PC-3 (cell line): ENCODE measurements at places on chromosomes 13 and 19.
A peak's percentile ranks its signal among the peaks of the same experiment; 100 is the strongest.

GRCh38 chr19:14510311-14511228 lies 7.6 kb downstream of the DNAJB1 start:
- DNase-seq, result peak; percentile 86

- no peak for DNase-seq
Measured at GRCh38 chr13:106911627-106912026, 343.7 kb upstream of the ARGLU1 start.

DNA sequence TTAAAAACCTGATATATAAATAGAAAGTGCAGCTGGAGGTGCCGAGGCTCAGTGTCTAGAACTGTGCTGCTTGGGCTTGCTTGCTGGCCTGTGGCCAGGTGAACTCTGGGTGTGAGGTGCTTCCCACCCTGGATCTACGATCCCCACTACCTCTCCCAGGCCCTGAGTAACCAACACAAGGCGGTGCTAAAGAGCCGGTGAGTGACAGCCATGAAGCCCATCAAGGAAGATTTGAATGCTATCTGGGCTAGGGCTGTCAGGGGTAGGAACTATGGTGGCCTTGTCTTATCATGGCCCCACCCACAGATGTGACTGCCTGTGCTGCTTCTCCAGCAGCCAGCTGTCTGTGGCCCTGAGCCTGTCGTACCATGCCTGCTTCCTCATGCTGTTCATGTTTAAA lies 25.6 kb upstream of the ZNF91 start:
- DNase-seq, result no peak

DNA sequence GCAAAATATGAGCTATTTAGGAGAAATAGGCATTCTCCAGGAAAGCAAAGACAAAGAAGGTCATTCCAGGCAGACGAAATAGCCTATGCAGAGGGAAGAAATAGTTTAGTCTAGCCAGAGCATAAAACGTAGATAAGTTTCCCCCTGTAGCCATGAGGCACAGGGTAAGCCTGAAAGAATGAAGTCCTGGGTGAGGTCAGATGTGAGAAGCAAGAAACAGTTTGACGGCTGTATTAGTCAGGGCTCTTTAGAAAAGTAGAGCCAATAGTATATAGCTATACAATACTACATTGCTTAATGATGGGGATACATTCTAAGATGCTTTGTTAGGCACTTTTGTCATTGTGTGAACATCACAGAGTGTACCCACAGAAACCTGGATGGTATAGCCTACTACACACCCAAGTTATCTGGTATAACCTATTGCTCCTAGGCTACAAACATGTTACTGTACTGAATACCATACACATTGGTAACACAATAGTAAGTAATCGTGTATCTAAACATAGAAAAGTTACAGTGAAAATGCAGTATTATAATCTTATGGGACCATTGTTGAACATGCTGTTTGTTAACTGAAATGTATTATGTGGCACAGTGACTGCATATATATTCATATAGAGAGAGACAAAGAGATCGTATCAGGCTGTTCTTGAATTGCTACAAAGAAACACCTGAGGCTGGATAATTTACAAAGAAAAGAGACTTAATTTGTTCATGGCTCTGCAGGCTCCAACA lies 59.3 kb upstream of the WDFY2 start:
- DNase-seq, result no peak

- DNase-seq, result peak; percentile 95
Measured at GRCh38 chr19:10625003-10625761, at the start of gene SLC44A2. SLC44A2 (plus strand) TSS chr19:10625553; CDS start chr19:10625634, 81 bp downstream.

DNA sequence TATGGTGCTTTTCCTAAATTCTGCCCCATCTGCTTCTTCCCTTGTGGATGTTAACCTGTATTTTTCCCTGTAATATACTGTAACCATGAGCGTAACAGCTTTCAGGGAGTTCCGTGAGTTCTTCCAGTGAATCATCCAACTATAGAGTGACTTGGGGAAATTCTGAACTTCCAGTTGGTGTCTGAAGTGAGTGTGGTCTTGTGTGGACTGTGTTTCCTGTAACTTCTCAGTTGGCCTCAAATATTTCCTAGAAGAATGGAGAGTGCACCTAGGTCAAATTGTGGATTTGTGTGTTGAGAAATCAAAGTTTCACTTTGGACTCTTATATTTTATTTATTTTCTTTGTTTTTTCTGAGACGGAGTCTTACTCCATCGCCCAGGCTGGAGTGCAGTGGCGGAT lies 11.0 kb upstream of the ZNF766 start:
- no peak for DNase-seq

GRCh38 chr13:75279834-75280369 lies 202.1 kb downstream of the TBC1D4 start:
- DNase-seq, result no peak

DNA sequence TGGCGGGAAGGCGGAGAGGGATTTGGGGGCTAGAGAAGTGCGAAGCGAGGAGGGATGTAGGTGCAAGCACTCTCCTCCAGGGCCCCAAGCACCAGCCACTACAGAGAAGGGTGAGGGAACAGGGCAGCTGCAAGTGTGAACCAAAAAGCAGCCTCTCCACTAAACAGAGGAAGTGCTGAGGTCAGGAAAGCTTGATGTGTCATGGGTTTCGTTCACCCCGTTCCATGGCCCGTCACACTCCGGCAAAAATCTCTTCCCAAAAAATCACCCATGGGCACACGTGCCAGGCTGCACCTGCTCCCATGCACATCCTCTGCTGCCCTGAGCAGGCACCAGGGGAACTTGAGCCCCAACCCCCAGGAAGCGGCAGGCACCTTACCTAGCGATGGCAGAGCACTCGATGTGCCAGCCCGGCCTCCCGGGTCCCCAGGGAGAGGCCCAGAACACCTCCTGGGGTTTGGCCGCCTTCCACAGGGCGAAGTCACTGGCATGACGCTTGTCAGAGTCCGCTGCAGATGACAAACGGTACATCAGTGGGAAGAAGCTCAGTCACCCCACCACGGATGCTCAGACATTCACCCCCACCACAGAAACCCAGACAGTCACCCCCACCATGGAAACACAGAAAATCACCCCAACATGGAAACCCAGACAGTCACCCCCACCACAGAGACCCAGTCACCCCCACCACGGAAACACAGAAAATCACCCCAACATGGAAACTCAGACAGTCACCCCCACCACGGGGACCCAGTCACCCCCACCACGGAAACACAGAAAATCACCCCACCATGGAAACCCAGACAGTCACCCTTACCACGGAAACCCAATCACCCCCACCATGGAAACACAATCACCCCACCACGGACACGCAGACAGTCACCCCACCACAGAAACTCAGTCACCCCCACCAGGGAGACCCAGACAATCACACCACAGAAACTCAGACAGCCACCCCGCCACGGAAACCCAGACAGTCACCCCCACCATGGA lies 29.0 kb downstream of the CARS2 start:
- no peak for DNase-seq

- peak; percentile 26 for DNase-seq
Measured at GRCh38 chr13:70394031-70394548, 285.8 kb upstream of the KLHL1 start.

DNA sequence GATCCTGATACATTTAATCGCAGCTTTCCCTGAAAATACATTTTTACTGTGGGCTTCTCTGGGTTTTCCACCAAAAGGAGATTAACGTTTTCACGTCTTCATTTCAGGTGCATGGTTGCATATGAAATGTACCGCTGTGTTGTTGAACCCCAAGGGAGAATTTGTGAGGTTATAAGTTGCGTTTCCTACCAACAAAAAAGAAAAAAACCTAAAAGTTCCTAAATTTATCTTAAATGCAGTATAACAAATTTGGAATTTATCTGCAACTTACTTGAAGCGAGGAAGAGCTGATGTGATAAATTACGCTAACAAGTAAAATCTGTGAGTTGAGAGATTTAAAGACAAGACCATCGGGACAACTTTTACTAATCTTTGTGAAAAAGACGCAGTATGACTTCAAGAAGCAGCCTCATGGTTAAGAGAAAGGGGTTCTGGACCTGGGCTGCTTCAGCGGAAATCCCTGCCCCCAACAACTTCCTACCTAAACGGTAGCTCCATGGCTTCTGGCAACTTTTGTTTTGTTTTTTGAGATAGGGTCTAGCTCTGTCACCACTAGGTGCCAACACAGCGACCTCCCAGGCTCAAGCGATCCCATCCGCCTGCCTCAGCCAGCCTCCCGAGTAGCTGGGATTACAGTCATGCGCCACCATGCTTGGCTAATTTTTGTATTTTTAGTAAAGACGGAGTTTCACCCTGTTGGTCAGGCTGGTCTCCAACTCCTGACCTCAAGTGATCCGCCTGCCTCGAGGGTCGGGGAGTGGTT lies 958 bp upstream of the OBI1 start:
- no peak for DNase-seq

DNA sequence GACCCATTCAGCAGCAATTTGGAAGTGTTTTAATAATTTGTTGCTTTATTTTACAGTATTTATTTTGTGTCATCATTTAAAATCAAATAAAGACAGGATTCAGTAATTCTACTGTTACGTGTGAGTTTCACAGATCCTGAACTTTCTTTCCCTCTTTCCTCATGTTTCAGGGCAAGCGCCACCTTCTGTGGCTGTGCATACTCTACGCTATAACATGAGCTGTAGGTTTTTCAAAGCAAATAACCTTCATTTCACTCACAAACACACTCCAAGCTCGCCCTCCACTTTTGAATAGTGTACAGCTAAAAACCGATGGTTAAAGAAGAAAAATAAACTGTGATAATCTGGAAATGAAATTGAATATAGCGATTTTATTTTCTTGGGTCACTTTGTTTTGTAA lies 753.3 kb downstream of the OLFM4 start:
- DNase-seq, result peak; percentile 10

DNA sequence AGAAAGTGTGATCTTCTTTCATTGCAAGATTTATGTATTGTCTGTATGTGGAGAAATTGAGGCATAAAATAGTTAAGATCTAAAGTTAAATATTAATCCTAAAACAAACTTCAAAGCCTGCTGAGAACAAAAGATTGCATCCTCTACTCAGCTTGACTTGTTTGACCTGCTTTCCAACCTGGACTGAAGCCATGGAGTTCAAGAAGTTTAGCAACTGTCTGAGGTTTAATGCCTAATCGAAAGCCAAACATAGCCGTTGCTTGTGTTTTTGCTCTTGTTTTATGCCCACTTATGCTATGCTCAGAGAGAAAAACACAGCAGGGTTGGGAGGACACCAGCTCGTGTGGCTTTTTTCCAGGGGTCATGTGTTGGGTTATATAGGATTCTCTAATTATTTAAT lies 135.6 kb downstream of the NUFIP1 start:
- peak; percentile 69 for DNase-seq

- DNase-seq, result no peak
Measured at GRCh38 chr13:31073859-31074718, 87.6 kb downstream of the HSPH1 start.

- DNase-seq, result no peak
Measured at GRCh38 chr13:109485136-109485794, 301.1 kb downstream of the IRS2 start.

DNA sequence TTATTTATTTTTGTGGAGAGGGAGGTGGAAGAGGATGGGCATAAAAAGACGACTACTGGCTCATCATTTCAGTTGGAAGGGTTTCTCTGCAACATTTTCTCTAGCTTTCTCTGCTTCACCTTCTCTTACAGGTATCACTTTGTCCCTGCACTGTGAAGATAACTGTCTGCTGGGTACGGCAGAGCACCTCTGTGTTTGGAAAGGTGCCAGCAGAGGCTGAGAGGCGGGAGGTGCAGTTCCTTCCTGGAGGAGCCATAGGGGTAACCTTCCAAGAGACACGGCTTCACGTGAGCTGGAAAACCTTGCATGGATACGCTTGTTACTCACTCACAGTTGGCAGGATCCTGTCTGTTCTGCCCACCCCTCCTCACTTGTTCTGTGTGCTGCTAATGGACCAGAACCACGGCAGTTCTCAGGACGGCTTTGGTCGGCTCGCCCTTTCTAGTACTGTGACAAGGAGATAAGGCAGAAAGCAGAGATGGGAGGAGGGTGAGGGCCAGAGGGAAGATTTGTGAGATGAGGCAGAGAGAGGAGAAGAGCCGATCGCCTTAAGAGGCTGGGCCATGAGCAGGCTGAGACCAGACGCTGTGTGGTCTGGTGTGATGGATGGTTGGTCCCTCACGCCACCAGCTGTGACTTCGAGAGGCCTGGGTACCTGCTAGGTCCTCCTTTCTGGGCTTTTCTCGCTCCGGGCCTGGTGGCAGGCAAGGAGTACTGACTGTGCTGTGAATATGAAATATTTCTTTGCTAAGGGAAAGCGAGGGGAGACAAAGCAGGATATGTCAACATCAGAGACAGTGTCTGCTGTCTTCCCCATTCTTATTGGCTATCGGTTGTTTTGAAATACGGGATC lies 66.8 kb downstream of the MRPL57 start:
- DNase-seq, result no peak

GRCh38 chr19:50662651-50663481 lies 13.6 kb downstream of the C19orf81 start:
- no peak for DNase-seq

- no peak for DNase-seq
Measured at GRCh38 chr13:53490752-53491151, 462.1 kb downstream of the OLFM4 start.

DNA sequence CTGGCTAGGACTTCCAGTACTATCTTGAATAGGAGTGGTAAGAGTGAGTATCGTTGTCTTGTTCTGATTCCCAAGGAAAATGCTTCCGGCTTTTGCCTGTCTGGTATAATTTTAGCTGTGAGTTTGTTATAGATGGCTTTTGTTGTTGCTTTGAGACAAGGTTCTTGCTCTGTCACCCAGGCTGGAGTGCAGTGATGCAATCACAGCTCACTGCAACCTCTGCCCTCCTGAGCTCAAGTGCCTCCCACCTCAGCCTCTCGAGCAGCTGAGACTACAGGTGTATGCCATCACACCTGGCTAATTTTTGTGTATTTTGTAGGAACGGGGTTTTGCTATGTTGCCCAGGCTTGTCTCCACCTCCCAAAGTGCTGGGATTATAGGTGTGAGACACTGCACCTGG lies 6.1 kb upstream of the ZNF543 start:
- no peak for DNase-seq

DNA sequence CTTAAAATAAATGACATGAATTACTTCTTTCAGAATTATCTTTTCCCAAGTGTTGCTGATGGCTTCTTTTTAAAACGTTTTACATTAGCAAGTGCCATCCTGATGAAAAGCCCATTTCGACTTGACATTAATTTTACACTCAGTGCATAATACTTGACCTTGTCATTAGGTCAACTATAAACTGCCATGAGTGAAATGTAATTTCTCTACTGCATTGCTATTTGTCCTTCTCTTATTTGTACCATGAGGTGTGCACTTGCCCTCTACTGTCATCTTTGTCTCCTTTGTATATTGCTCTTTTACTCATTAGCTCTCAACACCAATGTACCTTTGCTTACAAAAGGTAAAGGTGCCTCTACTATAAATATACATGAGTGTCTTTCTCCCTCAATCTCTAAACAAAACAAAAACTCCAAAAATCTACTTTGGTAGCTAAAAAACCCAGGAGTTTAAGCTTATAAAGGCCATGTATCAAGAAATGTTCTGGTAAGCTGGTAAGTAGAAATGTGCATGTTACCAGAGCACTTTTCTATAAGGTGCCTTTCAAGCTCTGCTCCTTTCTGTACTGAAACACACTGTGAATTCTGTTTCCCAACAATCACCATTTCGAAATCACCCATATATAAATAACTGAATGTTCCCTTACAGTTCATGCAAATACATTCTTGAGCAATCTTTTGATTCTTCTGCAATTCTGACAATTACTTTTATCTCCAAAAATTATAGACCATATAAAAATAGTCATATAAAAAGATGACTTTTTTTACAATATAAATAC lies 351.4 kb downstream of the SLITRK5 start:
- no peak for DNase-seq
